ENCODE measurements at places on chromosomes 2 and 18.
A peak's percentile ranks its signal among the peaks of the same experiment; 100 is the strongest.

GRCh38 chr2:150732064-150732463 lies 244.6 kb upstream of the RND3 start:
- DNase-seq = no peak

- DNase-seq = no peak
Measured at GRCh38 chr18:23929362-23929930, 85.1 kb upstream of the TTC39C start.

DNA sequence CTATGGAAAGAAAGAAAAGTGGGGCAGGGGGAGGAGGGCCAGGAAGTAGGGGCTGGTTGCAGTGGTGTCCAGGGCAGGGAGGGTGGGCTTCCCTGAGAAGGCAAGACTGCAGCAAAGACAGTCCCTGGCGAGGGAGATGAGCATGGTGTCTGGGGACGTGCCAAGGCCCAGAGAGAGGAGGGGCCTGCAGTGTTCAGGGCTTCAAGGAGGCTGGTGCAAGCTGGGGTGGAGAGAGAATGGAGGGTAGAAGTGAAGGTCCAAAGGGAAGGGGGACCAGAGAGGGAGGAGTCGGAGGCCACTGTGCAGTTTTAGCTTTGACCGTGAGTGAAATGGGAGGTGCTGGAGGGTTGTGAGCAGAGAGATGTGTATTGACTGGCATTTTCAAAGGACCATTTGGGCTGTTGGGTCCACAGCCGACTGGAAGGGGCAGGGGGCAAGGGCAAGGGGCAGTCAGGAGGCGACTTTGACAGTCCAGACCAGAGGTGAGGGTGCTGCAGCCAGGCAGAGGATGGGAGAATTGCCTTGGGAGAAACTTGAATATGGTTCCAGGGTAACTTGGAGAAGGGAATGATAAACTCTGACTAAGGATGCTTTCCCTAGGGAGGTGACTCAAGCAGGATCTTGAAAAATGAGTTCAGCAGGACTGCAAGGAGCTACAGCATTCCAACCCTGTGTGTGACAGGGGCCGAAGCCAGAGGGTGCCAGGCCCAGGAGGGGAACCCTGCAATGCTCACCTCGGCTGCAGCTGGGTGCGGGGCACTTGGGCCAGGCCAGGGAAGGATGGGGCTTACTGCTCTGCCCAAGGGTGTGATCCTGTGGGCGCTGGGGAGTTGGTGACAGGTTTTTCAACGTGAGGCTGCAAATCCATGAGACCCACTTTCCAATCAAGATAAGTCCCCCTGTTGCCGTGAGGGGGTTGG lies 177.1 kb upstream of the HAAO start:
- no peak for DNase-seq

GRCh38 chr2:3042601-3043585 lies 334.7 kb downstream of the EIPR1 start:
- DNase-seq = no peak

DNA sequence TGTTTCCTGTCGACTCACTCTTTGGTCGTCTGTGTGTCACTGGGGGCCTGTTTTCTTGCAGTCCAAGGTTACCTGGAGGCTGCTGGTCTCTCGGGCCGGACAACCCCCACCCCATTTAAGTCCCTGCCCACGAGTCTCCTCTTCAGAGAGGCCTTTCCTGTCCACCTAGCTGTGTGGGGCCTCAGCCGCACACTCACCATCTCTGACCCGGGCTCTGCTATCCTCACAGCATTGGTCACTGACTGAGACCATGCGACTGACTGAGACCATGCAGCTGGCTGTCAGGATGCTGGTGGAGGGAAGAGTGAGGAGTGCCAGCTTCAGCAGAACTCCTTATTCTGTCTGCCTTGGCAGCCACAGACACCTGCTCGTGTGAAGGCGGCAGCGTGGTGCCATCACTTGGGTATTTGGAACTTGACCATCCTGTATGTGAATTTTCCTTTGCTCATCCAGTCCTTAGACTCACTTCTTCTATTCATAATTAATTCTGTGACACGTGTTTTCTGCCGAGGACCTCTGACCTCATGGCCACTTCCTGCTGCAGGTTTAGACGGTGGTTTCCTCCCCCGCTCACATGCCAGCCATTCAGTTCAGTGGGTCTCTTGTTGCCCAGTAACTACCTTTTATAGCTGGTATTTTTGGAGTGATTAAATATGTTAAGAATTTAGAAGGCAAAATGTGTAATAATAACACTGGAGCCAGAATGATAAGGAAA lies 47.5 kb upstream of the ASB1 start:
- no peak for DNase-seq

GRCh38 chr2:67294218-67294617 lies 102.9 kb upstream of the ETAA1 start:
- no peak for DNase-seq

DNA sequence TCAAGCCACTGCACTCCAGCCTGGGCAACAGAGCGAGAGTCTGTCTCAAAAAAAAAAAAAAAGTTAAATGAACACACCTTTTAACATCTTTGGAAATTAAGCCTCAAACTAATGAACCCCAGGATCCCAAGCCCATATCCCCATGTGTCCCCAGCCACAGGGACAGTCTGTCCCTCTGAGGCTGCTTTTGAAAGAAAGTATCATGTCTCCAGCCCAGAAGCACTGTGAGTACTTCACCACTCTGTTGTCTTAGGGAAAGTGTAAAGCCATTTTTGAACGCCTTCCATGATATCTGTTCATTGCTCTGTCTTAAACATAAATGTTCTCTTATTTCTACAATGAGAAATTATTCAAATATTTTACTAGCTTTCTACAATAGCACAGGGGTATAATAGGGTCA lies 52.1 kb upstream of the CHMP1B start:
- no peak for DNase-seq

- DNase-seq = peak; percentile 14
Measured at GRCh38 chr2:46164529-46165301, 132.5 kb upstream of the EPAS1 start.

GRCh38 chr2:43212216-43212835 lies 14.1 kb downstream of the ZFP36L2 start:
- DNase-seq = no peak

DNA sequence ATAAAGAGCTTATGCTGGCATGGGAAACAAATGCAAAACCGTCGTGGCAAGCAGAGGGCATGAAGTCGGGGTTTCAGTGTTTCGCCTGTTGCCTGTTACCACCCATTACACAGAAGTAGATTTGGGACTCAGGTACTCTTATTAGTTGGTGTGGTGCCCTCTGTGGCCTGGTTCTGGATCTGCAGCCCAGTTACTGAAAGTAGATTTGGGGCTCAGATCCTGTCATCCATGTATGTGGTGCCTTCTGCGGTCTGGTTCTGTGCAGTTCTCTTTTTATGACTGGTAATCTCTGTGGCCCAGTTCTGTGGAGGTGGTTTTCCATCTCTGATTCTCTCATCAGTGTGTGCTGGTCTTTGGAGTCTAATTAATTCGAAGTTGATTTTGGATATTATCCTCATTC lies 45.2 kb downstream of the ADNP2 start:
- DNase-seq = no peak

GRCh38 chr2:174902506-174903263 lies 102.5 kb downstream of the CHN1 start:
- no peak for DNase-seq

DNA sequence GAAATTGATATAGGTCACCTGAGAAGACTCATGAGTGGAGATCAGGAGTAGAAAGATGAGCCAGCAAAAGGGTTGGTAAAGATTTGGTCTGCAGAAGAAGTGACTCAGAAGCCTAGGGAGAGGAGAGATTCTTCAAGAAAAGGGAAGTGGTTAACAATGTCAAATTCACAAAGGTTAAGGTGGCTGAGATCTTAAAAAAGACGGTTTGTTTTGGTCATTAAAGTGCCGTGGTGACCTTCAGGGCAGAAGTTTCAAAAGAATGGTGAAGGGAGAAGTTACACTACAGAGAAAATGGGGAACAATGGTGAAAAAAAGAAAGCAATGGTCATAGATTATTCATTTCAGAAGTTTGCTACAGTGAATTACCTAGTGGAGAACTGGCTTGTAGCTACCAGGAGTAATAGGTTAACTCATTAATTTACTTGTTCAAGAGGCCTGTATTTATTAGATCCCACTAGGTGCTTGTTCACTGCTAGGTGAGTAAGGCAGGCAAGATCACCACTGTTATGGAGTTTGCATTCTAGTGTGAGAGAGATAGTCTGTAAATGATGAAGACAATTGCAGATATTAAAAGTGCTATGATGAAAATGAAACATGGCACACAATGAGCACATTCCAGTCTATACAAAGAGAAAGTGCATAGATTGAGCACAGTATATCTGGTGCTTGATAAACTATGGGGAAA lies 43.0 kb downstream of the FBXO48 start:
- no peak for DNase-seq

- DNase-seq = no peak
Measured at GRCh38 chr2:214529514-214529913, 118.7 kb downstream of the VWC2L start.

GRCh38 chr18:67514465-67514864 lies 2.1 kb downstream of the DSEL start:
- no peak for DNase-seq

DNA sequence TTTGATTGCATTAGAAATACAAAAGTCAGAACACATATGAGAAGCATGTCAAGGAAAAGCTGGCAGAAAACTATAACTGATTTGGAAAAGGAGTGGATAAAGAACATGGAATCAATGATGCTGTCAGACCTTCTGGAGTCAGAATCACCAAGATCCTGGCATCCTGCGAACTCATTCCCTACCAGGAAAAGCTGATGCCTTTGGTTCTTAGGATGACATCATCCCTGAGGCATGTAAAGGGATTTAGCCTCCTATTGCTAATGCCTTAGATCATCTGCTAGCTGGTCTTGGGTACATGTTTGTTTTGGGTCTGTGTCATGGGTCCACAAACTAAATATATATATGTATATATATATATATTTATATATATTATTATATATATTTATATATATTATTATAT lies 680.7 kb downstream of the EPHA4 start:
- DNase-seq = peak; percentile 60

- no peak for DNase-seq
Measured at GRCh38 chr18:44853430-44853829, 172.7 kb downstream of the SETBP1 start.

DNA sequence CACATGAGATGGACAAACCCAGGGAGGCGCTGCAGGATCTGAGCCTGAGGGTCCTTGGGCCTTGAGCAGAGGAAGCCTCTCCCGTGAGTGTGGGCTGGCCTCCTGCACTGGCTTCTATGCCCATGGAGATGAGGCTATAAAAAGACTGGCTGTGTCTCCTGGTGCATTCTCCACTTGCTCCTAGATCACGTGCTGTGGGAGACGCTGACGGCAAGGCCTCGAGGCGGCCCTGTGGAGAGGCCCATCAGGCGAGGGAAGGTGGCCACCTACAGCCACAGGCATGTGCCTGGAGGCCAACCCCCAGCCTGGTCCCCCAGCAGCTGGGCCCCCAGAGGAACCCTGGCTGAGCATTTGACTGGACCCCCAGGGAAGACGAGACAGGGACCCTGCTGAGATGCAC lies 198.9 kb downstream of the TWIST2 start:
- DNase-seq = no peak

DNA sequence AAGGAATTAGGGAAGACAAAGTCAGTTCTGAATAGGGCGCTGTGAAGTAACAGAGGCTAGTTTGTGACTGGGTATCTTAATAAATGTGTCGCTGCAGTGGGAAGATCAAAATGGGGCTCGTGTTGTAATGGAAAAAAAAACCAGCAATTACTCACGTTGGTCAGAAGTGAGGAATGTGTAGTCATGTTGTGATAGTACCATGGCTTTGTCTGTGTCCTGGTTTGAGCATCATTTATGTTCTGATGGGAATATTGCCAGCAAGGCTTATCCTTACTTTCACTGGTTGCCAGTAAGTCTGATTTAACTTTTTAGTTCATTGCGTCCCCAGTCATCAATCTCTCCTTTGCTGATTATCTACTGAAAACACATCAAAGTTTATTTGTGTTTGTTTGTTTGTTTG lies 467.6 kb downstream of the NYAP2 start:
- no peak for DNase-seq

- no peak for DNase-seq
Measured at GRCh38 chr2:75174981-75175380, 24.3 kb downstream of the TACR1 start.

GRCh38 chr2:40220177-40220925 lies 231.5 kb downstream of the SLC8A1 start:
- DNase-seq = peak; percentile 43

- DNase-seq = no peak
Measured at GRCh38 chr18:58604311-58604710, 24.6 kb downstream of the ALPK2 start.

DNA sequence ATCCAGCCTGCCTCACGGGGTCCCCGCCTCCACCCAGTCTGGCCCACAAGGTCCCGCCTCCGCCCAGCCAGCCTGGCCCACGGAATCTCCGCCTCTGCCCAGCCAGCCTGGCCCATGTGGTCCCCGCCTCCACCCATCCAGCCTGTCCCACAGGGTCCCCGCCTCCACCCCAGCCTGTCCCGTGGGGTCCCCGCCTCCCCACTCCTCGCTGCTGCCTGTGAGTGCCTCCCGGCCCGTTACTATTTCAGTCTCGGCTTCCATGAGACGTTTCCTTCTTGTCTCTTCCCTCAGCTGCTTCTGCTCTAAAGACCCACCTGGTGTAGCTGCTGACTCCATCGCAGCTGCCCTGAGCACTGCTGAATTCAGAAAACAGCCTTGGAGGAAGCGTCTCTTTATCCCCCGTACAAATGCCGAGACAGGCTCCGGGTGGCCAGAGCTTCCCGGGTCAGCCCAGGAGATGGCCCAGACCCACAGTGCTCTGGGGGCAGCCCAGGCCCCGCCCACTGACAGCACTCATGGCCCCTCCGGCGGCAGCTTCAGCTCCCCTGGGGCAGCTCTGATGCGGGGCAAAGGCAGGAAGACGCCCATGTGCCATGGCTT lies 69.8 kb downstream of the NFATC1 start:
- no peak for DNase-seq

GRCh38 chr2:103346780-103347179 lies 584.9 kb downstream of the TMEM182 start:
- no peak for DNase-seq

DNA sequence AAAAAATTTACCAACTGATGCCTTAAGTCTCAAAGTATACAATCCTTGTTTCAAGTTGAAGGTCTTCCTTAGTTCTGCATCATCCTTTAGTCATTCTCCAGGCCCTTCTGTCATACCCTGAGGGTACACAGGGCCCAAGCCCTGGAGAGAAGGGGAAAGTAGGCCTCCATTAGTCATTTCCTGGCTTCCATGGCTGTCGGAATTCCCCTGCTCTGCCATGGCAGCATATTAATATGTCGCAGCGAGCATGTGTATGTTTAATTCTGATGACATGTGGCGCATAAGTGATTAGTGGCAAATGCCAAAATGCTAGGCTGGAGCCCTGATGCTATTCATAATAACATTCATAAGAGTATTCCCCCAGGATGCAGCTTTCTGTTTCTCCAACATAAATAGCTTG lies 22.1 kb downstream of the GPR39 start:
- DNase-seq = no peak

GRCh38 chr18:46072376-46072867 lies 362 bp upstream of the PSTPIP2 start:
- DNase-seq = no peak

GRCh38 chr2:228777855-228778355 lies 493.2 kb downstream of the PID1 start:
- no peak for DNase-seq
